LHCN-M2 (cell line): ENCODE measurements at places on chromosomes 16 and 17.

DNA sequence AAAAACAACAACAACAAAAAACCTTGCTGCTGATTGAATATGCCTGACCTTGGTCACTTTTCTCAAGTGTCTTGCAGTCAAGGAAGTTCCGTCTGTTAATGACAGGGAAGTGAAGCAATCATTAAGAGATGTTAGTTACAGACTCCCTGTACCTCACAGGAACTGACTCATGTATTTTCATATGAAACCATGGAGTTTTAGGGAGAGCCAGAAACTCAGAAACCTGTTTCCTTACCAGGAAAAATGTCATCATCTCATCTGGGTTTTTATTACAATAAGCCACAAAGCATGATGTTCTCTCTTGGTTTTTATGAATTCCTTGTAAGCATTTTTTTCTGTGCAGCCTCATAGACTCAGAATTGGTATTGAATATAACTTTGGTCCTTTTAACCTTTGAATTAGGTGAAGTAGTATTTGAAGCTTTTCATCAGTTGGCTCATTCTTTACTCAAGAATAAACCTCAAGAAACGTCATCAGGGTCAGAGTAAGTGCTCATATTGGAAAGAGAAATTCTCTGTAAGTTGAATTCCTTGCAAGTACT is 10.3 kb downstream of the LYRM1 start:
- DNase-seq: peak; percentile 93

GRCh38 chr17:13638855-13639458 is 37.2 kb upstream of the HS3ST3A1 start:
- DNase-seq: no peak

- peak; percentile 73 for DNase-seq
Observed at GRCh38 chr17:70855401-70856054, 686.2 kb downstream of the KCNJ2 start.

DNA sequence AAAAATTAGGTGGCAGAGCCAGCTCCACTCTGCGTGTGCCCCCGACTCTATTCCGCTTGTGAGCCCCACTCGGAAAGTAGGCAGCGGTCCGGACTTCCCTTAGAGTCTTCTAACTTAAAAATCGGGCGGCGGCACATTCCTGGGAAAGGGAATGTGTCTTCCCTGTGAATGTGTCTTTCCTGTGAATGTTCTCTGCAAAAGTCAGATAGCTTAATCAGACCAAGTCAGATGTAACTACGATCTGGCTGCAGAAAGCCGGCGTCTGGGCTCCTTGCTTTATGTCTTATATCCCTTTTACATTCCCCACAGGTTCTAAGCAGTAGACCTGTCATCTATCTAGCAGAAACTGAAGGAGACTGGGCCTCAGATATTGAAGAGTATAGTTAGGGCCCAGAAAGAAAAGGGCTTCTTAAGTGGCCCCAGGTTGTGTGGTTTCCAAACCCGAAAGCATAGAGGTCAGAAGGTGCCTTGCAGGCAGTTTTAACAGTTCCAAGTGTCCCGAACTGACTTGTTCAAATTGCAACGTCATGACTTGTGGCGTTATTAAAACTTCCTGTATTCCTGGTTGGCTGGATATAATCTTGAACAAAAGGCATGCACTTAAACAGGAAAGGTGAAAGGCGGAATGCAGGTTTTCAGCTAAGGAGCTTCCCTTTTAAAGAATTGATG is 601 bp downstream of the PHKB start:
- DNase-seq: peak; percentile 41

GRCh38 chr17:51013322-51013721 is 107.3 kb downstream of the SPAG9 start:
- no peak for DNase-seq

DNA sequence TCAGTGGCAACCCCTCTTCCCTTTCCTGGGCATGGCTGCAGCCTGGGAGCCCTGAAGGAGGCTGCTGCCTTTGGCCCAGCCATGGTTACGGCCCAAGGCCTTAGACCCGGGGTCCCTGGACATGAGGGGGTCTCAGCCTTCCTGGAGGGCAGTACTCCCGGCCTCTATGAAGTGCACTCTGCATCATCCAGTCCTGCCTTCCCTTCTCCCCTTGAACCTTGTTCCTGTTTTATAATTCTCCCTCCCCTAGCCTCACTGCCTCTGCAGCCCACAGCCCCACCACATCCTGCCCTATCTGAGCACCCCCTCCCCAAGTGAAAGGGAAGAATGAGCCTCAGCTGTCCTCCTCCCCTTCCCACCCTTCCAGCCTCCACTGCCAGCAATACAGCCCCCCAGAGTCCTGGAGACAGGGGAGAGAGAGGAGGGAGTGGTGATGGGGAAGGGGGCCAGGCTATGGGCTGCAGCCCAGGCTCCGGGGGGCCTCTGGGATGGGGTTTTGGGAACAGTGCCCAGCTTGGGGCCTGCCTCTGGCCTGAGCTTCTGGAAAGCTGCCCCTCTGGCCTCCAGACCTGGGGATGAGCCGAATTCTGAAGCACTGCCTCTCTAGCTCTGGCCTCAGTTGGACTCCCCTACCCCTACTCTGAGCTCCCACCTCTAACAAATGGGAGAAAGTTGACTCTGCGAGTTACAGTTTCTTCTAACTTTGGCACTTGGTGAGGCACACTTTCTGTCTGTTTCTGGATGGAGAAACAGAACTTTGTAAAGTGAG is 7.6 kb downstream of the CCR7 start:
- no peak for DNase-seq
